Brain (organoid and tissue), 16 donors: ENCODE measurements at places on chromosomes 12 and 14. TPM values are rescaled to one million over a fixed set of nuclear protein-coding genes. Genes with fewer than 3 reads are reported as not detected.

Gene ATF7
- polyA plus RNA-seq, result 36.2 TPM

- DNase-seq, result no peak
These were observed 7.5 kb upstream of the ETFBKMT start for GRCh38 chr12:31651893-31652521.

- DNase-seq, result peak; percentile 67
These were observed 8.0 kb downstream of the YY1 start for GRCh38 chr14:100246809-100247428.

DNA sequence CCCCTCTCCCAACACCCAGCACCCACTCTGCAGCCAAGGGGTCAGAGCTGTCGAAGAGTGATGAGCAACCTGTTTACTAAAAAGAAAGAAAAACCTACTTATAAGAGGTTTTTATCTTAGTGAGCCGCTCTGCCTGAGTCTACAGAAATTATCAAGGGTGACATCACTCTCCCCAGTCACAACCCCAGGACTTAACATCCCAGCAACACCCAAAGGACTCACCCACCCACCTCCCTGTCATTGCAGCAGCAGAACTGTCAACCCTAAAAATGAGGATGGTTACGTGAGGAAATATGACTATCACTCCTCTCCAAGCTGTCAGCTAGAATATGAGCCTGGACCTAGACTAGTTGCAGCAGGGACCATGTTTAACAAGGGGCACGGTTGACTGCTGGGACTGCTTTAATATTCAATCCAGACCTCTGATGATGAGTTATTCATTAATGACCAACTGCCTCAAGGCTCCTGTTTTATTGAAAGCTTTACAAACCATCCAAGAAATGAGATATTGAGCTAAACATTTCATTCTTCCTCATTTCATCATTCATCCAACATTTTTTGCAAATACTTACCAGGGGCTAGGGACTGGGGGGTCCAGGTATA, 53.9 kb upstream of the FICD start:
- DNase-seq, result no peak

GRCh38 chr14:88986146-88986841, 161.8 kb downstream of the TTC8 start:
- no peak for DNase-seq
